ENCODE measurements at places on chromosomes 12 and 14. TPM values are rescaled to one million over a fixed set of nuclear protein-coding genes. Genes with fewer than 3 reads are reported as not detected.

The POLE2 gene
- 13.9 TPM for total RNA-seq

The IFNG-AS1 gene
- not detected for total RNA-seq

DNA sequence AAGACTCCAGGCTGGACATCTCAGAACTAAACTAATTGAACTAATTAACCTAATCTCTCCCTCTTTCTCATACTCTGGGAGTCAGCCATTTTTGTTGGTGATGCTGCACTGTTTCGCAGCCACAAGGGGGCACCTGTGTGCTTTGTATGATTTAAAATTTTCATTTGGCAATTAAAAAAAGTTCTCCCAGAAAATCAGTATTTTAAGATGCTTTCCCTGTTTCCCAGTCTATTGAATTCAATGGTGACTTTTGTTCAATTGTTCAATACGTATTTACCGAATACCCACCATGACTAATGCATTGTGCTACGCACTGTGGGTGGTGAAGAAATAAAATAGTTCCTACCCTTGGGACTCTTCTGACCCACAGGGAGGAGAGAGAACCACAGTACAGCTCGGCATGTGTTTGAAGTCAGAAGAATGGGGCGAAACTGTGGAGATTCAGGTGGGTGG, 63.7 kb downstream of the ZNF664 start:
- peak; percentile 63 for DNase-seq

- no peak for DNase-seq
Measured at GRCh38 chr12:132239796-132240668, 89.4 kb downstream of the GALNT9 start.

- DNase-seq: no peak
Measured at GRCh38 chr12:29528161-29528560, 30.7 kb upstream of the OVCH1 start.

GRCh38 chr12:7047306-7047705, 13.2 kb upstream of the C1S start:
- DNase-seq: peak; percentile 34

DNA sequence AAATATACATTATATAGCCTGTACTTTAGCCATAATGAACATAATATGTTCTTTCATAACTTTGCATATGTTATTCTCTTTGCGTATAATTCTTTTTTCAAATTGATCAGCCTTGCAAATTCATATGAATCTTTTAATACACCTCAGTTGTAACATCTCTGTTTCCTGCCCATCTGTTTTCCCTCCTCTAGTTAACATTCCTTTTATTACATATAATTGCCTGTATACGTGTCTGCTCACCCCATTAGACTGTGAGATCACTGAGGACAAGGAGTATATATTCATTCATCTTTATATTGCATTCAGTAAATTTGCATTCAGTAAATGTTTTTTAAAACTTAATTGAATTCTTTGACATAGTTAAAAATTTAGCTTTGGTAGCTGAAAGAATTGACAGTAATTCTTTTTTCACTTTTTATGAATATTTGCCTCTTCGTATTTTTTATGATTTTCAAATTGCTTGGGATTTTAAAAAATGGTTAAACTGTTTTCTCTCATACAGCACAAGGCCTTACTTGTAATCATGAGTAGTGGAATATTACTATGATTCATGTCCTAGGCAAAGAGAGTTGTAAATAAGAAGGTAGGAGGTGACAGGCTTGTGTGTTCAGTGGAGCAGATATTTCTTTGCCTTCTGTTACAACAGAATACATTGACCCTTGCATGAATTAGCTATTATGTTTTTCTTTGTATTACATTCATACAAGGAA, 32.8 kb upstream of the KLHL42 start:
- peak; percentile 23 for DNase-seq

DNA sequence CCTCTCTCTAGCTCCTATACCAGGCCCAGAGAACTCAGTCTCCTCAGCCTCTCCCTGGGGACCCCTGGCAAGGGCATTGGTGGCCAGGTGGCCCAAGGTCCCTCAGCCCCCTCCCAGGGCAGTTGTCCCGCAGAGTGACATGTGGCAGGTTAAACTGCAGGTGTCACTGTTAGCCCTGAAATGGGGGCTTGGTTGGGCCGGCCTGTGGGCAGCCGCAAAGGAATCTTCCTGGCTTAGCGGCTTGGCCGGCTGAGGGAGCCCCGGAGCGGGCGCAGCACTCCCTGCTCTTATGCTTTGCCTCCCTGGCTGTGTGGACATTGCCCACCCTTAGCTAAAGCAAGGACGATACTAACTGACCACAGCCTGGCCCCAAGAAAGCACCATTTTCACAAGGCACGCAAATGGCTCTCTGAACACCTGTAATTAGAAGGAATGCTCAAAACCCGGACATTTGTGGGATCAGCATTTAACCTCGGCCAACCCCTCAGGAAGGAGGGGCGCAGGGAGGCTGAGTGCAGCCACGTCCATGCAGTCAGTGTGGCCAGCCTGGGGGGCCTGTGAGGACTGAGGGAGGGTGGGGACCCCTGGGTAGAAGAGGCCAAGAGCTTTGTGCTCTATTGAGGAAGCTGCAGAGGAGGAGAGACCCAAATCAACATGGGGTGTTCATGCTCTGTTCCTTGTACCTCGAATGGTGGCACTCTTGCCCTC, 82.2 kb downstream of the PAPOLA start:
- peak; percentile 56 for DNase-seq
